ENCODE measurements at places on chromosomes 11 and 22.

GRCh38 chr22:24413736-24414385, 13.5 kb upstream of the ADORA2A start:
- DNase-seq = no peak

DNA sequence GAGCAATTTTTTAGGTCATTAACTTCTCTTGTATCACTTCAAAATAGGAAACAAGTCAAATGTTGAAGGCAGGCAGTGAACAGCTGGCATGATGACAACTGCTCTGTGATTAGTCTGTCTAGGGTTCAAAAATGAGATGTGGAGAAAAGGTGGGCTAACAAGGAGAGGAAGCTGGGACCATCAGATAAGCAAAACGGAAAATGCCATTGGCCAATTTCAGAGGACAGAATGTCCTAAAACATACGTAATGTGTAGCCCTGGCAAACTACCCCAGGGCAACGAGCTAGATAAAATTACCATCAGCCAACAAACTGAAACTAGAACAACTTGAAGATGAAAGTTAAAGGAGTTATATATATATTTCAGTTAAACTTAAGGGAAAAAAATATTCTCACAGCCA, 93.2 kb downstream of the RELT start:
- DNase-seq = no peak

DNA sequence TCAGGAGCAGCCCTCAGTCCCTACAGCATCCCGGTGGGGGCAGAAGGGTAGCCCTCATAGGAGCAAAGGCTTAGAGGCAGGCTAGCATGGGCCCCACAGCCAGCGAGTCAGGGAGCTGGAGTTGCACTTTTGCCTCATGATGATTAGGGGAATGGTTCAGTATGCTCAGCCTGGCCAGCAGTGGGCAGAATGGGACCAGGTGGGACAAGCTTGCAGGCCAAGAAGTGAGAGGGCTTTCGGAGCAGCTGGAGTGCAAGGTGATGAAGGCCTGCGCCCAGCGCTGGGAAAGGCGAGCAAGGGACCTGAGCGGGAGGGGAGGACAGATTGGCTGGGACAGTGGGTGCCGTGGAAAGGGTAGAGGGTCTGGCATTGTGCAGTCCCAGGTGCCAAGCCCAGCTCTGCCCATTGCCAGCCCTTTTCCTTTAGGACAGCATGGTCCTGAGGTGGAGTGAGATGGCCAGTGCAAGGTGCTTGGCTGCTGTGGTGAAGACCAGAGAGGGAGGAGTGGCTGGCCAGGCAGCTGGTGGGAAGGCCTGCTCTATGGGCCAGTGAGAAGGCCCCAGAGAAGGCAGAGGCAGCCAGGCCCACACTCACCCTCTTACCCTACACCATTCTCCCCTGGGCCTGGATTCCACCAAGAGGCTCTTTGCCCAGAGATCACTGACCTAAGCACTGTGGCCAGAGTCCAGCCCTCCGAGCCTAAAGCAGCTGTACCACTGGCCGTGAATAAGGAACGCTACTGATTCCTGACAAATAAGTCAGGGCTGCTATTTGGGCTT, 47.9 kb upstream of the SUSD2 start:
- no peak for DNase-seq

GRCh38 chr11:47333886-47334443, 18.5 kb downstream of the MYBPC3 start:
- DNase-seq = no peak

DNA sequence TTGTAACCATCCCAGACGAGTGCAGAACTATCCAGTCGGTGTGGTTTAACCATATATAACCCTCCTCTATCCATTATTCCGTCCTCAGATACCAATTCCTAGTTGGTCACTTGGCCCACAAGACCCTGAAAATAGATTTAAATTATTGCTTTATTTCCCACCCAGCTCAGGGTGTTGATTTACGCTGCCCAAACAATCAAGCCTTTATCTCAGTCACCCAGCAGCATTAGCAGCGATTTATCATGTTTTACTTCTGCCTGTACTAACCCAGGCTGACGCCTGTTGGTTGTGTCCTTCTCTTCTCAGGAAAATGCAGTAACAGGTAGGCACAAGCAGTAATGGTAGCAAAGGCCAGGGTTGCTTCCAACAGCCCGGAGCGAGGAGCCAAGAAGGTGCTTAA, 81.2 kb downstream of the DSCAML1 start:
- no peak for DNase-seq

- DNase-seq = no peak
These were observed 27.3 kb downstream of the SLC25A18 start for GRCh38 chr22:17590586-17590985.

DNA sequence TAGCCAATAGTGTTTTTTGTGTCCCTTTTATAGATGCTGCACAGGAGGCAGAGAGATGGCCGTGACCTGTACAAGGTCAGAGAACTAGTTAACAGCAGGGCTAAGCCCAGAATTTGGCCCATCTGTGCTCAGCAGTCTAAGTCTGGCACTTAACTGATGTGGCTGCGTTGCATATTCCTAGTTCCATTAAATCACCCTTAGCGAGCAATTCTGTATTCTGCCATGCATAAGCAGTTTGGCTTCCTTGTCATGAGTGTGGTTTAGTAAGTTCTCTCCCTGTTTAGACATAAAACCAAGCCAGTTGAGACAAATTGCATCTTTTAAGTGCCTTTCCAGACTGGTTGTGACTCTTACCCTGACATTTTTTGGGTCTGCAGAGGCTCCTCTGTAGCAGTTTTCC, 230.6 kb upstream of the TENM4 start:
- DNase-seq = no peak

DNA sequence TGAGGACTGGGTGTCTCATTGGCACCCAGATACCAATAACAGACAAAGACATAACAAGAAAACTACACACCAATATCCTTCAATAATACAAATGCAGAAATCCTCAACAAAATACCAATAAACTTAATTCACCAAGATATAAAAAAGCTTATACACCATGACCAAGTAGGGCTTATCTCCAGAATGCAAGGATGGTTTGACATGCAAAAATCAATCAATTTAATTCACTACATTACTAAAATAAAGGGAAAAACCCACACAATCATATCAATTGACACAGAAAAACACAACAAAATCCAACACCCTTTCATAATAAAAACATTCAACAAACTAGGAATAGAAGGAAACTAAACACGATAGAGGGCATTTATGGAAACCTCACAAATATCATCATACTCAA, 40.6 kb downstream of the LHFPL7 start:
- DNase-seq = no peak

GRCh38 chr11:133362916-133363315, 169.4 kb downstream of the OPCML start:
- DNase-seq = no peak

DNA sequence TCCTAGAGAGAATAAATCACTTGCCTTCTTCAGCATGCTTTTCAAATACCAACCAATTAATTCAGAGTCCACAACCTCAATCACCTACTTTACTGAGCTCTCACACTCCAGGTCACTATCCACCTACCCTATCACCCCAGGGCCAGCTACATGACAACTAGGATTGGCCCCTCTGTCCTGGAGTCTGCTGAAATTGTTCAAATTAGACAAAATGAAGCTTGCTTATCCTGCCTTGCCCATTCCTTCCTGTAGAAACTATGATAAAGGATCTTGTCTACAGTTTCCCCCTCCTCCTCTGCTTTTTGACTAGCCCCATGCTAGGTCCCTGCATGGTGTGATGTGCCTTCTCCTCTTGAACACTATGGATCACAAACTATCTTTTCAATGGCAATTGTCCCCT, 94.5 kb downstream of the JRKL start:
- DNase-seq = no peak

DNA sequence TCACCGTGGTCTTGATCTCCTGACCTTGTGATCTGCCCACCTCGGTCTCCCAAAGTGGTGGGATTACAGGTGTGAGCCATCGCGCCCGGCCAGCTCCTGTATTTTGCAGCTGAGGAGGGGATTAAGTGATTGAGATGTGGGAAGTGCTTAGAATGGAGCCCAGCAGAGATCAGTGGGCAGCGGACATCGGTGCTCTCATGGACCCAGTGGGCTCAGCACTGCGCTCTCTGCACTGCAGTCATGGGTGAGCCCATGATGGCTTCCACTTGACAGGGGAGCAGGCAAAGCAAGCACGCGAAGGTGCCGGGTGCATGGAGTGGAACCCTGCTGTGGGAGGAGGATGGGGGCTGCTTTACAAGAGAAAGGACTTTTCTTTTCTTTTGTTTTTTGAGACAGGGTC, 9.1 kb upstream of the CCDC88B start:
- DNase-seq = no peak

DNA sequence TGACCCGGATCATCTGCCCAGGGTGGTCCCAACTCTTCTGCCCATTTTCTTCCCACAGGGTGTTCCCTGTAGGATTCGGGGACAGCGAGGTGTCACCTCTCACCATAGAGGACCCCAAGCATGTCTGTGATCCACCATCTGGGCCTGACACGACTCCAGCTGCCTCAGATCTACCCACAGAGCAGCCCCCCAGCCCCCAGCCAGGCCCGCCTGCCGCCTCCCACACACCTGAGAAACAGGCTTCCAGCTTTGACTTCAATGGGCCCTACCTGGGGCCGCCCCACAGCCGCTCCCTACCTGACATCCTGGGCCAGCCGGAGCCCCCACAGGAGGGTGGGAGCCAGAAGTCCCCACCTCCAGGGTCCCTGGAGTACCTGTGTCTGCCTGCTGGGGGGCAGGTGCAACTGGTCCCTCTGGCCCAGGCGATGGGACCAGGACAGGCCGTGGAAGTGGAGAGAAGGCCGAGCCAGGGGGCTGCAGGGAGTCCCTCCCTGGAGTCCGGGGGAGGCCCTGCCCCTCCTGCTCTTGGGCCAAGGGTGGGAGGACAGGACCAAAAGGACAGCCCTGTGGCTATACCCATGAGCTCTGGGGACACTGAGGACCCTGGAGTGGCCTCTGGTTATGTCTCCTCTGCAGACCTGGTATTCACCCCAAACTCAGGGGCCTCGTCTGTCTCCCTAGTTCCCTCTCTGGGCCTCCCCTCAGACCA, 24.0 kb downstream of the CSF2RB start:
- DNase-seq = no peak

DNA sequence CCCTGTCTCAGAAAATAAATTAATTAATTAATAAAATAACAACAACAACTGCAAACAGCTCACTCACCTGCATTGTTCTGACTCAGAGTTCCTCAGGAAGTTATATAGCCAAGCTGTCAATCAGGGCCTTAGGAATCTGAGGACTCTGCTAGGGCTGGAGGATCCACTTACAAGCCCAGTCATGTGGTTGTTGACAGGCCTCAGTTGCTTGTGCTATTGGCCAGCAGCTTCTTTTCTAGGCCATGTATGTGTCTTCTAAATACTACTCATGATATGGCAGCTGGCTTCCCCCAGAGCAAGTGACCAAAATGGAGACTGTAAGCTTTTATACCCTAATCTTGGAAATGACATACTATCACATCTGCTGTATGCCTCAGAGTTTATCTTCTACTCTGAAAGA, 20.8 kb upstream of the ATP5MG start:
- no peak for DNase-seq

DNA sequence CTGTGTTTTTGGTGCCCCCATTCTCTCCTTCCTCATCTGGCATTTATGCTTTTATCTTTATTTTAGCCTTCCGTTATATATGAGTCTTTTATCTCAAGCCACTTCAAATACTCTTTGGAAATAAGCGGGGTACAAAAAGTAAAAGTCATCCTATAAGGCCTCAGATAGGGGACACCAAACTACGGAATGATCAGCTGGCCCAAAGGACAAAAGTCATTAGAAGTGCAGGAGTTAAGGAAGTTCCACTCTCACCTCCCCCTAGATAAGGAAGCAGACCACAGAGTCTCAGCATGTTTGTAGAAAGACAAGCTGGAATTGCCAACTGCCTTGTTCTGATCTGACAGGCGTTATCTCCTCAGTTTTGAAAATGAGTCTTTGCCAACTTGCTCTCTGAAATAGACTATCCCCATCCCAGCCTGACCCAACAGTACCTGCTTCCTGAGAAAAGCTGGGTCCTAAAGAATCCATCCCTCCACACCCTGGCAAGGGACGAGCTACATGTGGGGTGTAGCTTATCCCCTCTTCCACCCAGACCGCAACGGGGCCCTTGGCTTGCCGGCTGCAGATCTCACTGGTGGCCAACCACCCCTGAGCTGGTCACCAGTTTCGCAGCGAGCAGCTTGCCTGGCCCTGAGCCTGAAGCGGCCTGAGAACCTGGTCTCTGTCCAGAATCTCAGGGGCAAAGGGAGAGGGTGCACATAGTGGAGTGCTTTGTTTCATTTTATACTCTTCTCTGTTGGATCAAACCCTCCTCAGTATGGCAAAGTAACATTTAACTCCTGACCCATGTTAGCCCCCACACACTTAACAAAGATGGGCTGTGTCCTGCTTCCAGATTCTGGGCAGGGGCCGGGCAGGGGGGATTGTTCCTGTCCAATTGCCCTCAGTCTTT, 13.8 kb downstream of the FADS2 start:
- no peak for DNase-seq

DNA sequence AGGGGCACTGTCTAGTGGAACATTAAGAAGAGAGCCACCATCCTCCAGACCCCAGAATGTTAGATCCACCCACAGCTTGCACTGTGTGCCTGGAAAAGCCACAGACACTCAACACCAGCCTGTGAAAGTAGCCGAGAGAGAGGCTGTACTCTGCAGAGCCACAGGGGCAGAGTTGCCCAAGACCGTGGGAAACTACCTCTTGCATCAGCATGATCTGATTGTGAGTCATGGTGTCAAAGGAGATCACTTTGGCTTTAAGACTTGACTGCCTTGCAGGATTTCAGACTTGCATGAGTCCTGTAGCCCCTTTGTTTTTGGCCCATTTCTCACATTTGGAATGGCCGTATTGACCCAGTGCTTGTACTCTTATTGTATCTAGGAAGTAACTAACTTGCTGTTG, 115.9 kb upstream of the CCDC179 start:
- peak; percentile 43 for DNase-seq

DNA sequence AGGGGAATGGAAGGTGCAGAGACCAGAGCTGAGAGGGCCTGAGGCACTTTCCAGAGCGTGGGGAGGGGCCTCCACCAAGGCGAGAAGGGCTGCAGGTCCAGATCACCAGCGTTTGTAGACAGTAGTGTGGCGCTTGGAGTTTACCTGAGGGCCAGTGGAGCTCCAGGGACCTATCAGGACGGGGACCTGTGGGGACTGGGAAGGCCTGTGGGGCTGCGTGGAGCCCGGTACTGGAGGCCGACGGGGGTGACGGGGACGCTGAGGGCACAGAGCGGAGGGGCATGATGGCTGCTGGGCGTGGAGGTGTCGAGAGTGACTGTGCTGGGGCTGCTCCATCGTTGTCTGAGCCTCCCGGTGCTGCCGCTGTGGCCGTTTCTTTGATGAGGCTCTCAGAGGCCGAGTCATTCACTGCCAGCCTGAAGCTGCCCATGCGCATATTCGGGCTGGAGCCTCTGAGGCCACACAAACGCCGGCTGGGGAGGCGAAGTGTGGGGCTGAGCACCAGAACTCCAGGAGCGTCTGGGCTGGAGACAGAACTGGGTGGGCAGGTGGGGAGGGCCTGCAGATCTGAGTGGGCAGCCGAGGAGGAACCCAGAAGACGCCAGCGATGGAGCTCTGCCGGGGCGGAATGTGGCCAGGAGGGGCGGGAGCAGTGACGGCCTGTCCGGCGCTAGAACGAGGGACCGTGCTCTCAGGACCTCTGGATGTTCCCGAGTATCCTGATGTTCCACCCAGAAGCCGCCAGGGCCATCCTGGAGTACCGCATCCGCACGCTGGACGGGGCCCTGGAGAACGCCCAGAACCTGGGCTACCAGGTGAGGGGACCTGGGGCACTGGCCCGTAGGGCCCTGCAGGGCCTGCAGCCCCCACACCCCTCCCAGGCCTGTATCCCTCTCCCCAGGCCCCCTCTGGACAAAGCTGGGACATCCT, 2.6 kb downstream of the PGGHG start:
- no peak for DNase-seq

- peak; percentile 53 for DNase-seq
These were observed 2.3 kb downstream of the RASL10A start for GRCh38 chr22:29313126-29313575.
